ENCODE measurements at places on chromosomes 5 and 9. TPM values are rescaled to one million over a fixed set of nuclear protein-coding genes. Genes with fewer than 3 reads are reported as not detected.
A peak's percentile ranks its signal among the peaks of the same experiment; 100 is the strongest.

DNA sequence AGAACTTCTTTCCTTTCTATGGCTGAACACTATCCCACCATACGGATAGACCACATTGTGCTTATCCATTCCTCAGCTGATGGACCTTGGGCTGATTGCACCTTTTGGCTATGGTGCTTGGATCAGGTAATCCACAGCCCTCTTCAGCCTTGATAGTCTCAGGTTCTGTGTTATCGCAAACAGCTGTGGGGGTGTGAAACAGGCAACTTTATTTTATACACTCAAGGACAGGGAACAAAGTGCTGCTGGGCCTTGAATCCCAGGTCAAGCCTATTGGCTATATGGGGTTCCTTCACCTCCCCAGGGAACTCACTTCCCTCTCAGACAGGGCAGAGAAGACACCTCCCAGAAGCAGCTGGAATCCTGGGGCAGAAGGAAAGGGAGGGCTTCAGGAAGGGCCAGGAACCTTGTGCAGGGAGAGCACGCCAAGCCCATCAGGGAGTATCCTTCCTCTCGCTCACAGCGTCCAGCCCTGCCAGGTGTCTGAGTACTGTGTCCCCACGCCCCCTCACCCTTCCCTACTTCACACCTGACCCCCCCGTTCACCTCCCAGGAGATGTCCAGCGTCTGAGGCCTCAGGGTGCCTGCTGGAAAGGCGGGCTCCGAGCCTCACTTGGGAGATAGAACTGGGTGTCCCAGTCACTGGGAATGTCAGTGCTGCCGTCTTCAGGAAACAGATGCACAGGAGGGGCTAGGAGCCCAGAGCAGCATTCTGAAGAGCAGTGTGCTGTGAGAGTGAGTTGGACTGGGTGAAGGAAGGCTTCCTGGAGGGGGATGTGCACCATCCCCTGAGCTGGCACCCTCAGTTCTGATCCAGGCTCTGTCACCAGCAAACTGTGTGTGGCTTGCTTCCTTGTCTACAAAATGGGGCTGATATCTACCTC is 32.8 kb downstream of the AFAP1L1 start:
- H3K36me3 ChIP-seq: no peaks in the 10 kb centered on the region
- no peak overlapping the region for H3K4me3 ChIP-seq
- no peak overlapping the region for H3K27ac ChIP-seq
- H3K27me3 ChIP-seq: peaks cover 9% of the 10 kb centered on the region
- DNase-seq: no peak
- no peaks in the 10 kb centered on the region for H3K4me1 ChIP-seq

- peaks cover 10% of the 10 kb centered on the region for H3K4me1 ChIP-seq
- peaks cover 73% of the 10 kb centered on the region for H3K27me3 ChIP-seq
- no peak overlapping the region for H3K27ac ChIP-seq
- DNase-seq: no peak
- H3K4me3 ChIP-seq: peak overlapping the region; percentile 33
- peaks cover 6% of the 10 kb centered on the region for H3K36me3 ChIP-seq
Observed at GRCh38 chr5:77210964-77211690, 647 bp downstream of the PDE8B start.

- H3K27ac ChIP-seq: no peak overlapping the region
- no peak for DNase-seq
- H3K4me3 ChIP-seq: no peak overlapping the region
- H3K27me3 ChIP-seq: no peaks in the 10 kb centered on the region
- H3K4me1 ChIP-seq: no peaks in the 10 kb centered on the region
Observed at GRCh38 chr9:82206946-82207345, 218.4 kb downstream of the SPATA31D1 start.

SIT1 gene
- 92.1 TPM for total RNA-seq

GRCh38 chr5:163506726-163507125 is 1.3 kb downstream of the MAT2B start:
- H3K4me1 ChIP-seq: peaks cover 41% of the 10 kb centered on the region
- H3K27me3 ChIP-seq: no peaks in the 10 kb centered on the region
- no peak for DNase-seq

DNA sequence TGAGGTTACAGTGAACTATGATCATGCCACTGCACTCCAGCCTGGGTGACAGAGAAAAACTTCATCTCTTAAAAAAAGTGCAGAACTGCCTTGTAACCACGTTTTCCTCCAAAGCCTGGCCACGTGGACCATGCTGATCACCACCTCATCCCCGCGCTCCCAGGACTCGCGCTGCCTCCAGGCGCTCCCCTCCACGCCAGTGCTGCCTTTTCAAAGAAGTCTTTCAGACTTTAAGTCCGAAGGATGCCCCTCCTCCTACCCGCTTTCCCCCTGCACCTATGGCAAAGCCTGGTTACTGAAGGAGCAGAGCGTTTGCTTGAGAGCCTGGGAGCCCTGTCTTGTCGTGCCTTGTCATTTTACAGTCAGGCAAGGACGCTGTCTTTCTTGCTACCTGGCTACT is 43.8 kb downstream of the HABP4 start:
- H3K27me3 ChIP-seq: no peaks in the 10 kb centered on the region
- no peak overlapping the region for H3K27ac ChIP-seq
- DNase-seq: no peak
- no peak overlapping the region for H3K4me3 ChIP-seq
- peaks cover 17% of the 10 kb centered on the region for H3K36me3 ChIP-seq
- H3K4me1 ChIP-seq: peaks cover 2% of the 10 kb centered on the region

DNA sequence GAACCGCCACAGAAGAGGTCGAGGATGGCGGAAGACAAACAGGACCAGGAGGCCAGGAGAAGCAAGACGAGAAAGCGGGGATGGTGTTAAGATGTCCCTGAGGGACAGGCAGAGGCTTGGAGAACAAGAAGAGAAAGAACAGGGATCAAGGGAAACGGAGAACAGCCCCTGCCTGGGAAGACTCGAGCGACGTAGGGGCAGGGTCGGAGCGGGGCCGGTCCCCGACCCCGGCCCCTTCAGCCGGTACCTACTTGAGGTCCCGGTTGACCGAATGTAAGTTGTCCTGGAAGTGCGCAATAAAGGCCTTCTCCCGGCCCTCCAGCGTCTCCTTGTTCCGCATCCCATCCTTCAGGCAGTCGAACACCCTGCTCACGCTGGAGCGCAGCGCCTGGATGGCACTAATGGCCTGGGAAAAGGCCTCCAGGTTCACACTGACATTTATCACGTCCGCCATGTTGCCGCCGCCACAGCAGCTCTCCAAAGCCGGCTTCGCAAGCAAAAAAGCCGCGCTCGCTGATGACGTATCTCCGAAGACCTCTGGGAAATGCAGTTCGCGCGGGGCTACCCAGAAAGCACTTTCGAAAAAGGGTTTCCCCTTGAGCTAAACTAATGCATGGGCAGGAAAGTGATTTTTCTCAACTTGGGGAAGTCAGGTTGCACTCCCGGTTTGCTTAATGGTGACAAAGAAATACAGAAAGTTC is at the start of gene MED27:
Gene MED27, minus strand, starts transcription at position 477 of the 701 bp plus-strand sequence. Its CDS starts 23 bp downstream, at position 454.
- H3K27me3 ChIP-seq: no peaks in the 10 kb centered on the region
- peak within 1 kb of the TSS; percentile 85 for H3K27ac ChIP-seq
- peak; percentile 88 for DNase-seq
- peaks cover 36% of the 10 kb centered on the region for H3K4me1 ChIP-seq
- peaks cover 27% of the 10 kb centered on the region for H3K36me3 ChIP-seq

DNA sequence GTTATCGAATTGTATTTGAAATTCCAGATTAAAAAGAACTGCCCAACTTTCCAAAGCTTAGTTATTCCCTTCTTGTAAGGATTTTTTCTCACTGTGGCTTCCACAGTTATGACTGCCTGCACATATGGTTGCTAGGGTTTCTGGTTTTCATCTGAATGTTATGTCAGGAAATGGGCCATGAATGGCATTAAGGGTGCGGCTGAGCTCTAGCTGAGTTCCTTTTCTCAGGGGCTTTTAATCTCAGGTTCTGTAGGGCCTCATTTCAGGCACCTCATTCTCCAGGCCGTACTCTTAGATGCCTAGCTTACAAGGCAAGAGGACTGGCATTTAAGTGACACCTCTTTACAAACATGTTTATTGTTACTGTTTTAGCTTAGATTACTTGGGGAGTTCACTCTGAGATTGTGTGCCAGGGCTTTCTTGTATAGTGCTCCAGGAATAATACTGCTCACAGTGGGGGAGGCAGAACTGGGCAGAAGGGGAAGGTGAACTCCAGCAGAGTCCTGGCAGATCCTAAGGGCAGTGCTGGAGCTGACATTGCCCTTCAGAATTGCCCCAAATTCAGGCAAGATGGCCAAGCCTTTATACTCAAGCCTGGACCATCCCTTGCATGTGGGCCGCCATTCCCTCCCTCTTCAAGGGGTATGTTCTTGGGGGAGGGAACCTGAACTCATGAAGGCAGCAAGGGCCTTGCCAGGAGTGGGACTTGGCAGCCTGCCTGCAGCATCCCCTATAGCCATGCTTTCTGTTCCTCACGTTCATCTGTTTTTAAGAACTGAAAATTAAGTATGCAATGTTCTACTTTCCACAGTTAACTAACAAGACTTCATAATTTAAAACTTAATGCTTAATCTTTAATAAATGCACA is 111.5 kb downstream of the KDM4C start:
- H3K4me3 ChIP-seq: no peak overlapping the region
- DNase-seq: no peak
- no peaks in the 10 kb centered on the region for H3K27me3 ChIP-seq
- H3K4me1 ChIP-seq: peaks cover 9% of the 10 kb centered on the region
- H3K27ac ChIP-seq: no peak overlapping the region

- no peak for DNase-seq
- no peaks in the 10 kb centered on the region for H3K27me3 ChIP-seq
- H3K4me1 ChIP-seq: no peaks in the 10 kb centered on the region
- no peak overlapping the region for H3K4me3 ChIP-seq
Observed at GRCh38 chr5:171693412-171693811, 92.2 kb upstream of the SMIM23 start.

DNA sequence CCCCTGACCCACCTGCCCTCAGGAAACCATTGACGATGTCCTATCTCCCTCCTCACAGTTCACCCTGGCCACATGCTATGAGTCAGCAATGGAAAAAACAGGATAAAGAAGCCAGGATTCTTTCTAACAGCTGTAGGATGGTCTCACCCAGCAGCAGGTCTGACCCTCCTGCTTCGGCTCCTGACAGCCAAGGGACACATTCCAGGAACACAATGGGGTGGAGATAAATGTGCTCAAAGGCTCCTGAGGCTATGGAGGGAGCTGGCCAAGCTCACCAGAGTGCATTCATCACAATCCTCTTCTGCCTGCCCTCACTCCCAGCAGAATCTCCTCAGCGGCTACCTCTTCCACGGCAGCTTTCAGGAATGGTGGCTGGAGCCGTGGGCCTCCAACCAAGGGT is 170.3 kb downstream of the PJA2 start:
- H3K36me3 ChIP-seq: no peaks in the 10 kb centered on the region
- no peak overlapping the region for H3K27ac ChIP-seq
- H3K4me3 ChIP-seq: no peak overlapping the region
- DNase-seq: no peak

- H3K4me1 ChIP-seq: peaks cover 39% of the 10 kb centered on the region
- H3K36me3 ChIP-seq: no peaks in the 10 kb centered on the region
- H3K27ac ChIP-seq: peak overlapping the region; percentile 78
- H3K4me3 ChIP-seq: no peak overlapping the region
- H3K27me3 ChIP-seq: no peaks in the 10 kb centered on the region
- DNase-seq: no peak
Observed at GRCh38 chr5:134510970-134511795, 14.3 kb upstream of the JADE2 start.

TAF11L8 gene
- total RNA-seq: not detected

STRBP gene
- 20.6 TPM for total RNA-seq

GRXCR2 gene
- not detected for total RNA-seq

GRCh38 chr5:79729679-79730078 is 40.0 kb downstream of the CMYA5 start:
- peaks cover 32% of the 10 kb centered on the region for H3K4me1 ChIP-seq
- no peak for DNase-seq
- no peaks in the 10 kb centered on the region for H3K36me3 ChIP-seq
- no peak overlapping the region for H3K4me3 ChIP-seq
- H3K27me3 ChIP-seq: peaks cover 64% of the 10 kb centered on the region

- H3K4me3 ChIP-seq: no peak overlapping the region
- DNase-seq: no peak
- no peaks in the 10 kb centered on the region for H3K36me3 ChIP-seq
- H3K27ac ChIP-seq: no peak overlapping the region
- no peaks in the 10 kb centered on the region for H3K4me1 ChIP-seq
Observed at GRCh38 chr9:105842023-105842644, 147.8 kb downstream of the TMEM38B start.

DNA sequence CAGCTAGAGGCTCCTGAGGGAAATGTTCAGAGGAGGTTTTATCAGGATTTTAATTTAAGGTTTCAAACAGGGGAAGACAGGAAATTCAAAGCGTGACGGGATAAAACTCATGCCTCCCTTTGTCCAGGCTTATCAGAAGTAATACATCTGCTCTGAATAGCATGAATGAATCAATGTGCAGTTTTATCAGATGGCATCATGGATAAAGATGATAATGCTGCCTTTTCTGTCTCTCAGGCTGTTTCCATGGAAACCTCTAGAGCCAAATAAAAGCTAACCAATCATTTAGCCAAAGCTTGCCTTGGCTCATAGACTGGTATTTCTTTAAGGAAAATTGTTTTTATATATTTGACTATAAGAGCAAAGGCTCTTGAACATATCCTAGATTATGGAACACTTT is 16.4 kb downstream of the MFAP3 start:
- H3K27ac ChIP-seq: no peak overlapping the region
- H3K4me3 ChIP-seq: no peak overlapping the region
- no peak for DNase-seq
- peaks cover 19% of the 10 kb centered on the region for H3K4me1 ChIP-seq
- no peaks in the 10 kb centered on the region for H3K27me3 ChIP-seq
- H3K36me3 ChIP-seq: peaks cover 49% of the 10 kb centered on the region

DNA sequence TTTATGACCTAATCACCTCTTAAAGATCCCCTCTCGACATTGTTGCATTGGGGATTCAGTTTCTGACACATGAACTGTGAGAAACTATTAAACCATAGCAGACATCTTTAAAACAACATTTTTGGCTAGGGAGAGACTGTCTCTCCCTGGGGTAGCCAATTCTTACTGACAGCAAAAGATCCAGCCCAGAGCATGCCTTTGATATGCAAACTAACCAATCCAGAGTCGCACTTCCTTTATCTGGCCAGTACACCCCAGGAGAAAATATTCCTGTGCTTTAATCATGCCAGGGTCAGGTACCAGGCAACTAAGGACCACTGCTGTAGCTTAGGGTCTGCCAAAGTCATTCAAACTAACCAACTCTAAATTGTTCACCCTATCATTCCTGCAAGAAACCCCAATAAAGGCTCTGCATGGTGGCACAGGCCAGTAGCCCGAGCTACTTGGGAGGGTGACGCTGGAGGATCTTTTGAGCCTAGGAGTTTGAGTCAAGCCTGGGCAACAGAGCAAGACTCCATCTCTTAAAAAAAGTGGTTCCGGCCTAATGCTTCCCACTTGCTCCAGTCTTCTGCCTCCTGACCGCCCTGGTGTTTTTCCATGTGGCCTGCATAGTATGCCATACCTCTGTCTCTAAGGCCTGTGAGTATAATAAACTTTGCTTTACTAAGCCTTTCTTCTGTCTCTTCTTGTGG is 62.3 kb upstream of the DAPK1 start:
- H3K27ac ChIP-seq: no peak overlapping the region
- no peak overlapping the region for H3K4me3 ChIP-seq
- DNase-seq: no peak
- no peaks in the 10 kb centered on the region for H3K36me3 ChIP-seq

GRCh38 chr9:91640428-91640827 is 216.8 kb upstream of the NFIL3 start:
- H3K36me3 ChIP-seq: no peaks in the 10 kb centered on the region
- peaks cover 19% of the 10 kb centered on the region for H3K27me3 ChIP-seq
- no peak for DNase-seq
- no peaks in the 10 kb centered on the region for H3K4me1 ChIP-seq

GCNT4 gene
- 0.28 TPM for total RNA-seq

Data from activated T-helper 2 cell treated with anti-CD3 and anti-CD28 coated beads, Interferon-gamma antibody, Interleukin-2, Interleukin-4, amounts not matched to agents 10 μg/mL and 5 μg/mL and 100 μg/mL, durations not matched to agents 14 hours and 24 hours and 36 hours (primary cell).